ENCODE measurements at places on chromosomes 4 and X. TPM values are rescaled to one million over a fixed set of nuclear protein-coding genes. Genes with fewer than 3 reads are reported as not detected.

- H3K27me3 ChIP-seq = no peaks in the 10 kb centered on the region
- no peak overlapping the region for H3K4me3 ChIP-seq
- no peaks in the 10 kb centered on the region for H3K36me3 ChIP-seq
- no peaks in the 10 kb centered on the region for H3K4me1 ChIP-seq
Observed at GRCh38 chrX:69024931-69025330, 140.3 kb downstream of the PJA1 start.

Gene DAPP1
- total RNA-seq = 1.3 TPM

GRCh38 chr4:7786040-7786439 lies 153.6 kb downstream of the AFAP1 start:
- H3K36me3 ChIP-seq = no peaks in the 10 kb centered on the region
- H3K27ac ChIP-seq = no peak overlapping the region
- DNase-seq = no peak
- no peaks in the 10 kb centered on the region for H3K4me1 ChIP-seq
- no peak overlapping the region for H3K4me3 ChIP-seq

GRCh38 chrX:137234651-137235402 lies 201.0 kb upstream of the GPR101 start:
- H3K36me3 ChIP-seq = no peaks in the 10 kb centered on the region
- DNase-seq = no peak
- no peak overlapping the region for H3K4me3 ChIP-seq
- no peak overlapping the region for H3K27ac ChIP-seq

GRCh38 chr4:173411106-173411693 lies 12.3 kb upstream of the SCRG1 start:
- no peak for DNase-seq
- H3K36me3 ChIP-seq = no peaks in the 10 kb centered on the region
- H3K27me3 ChIP-seq = no peaks in the 10 kb centered on the region

Data from body of pancreas (tissue), 4 donors.